ENCODE measurements at places on chromosomes 1 and 21.

- DNase-seq, result no peak
Observed at GRCh38 chr1:225979421-225979820, 19.7 kb downstream of the SDE2 start.

DNA sequence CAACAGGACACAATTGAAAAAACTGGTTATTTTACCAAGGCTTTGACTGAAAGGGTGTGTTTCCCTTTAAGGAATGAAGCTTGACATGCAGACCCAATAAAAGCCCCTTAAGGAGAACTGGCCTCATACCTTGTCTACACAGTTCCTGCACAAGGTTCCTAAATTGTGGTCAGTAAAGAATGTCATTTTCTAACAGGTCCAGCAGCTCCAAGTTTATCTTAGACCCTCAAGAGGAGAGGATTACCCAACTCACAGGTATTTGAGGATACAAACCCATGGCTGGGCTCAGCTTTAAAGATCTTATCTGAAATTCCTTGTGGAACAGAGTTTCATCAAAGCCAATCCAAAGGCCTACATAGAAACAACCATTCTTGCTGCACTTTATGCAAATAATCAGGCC, 31.4 kb upstream of the CBR3 start:
- DNase-seq, result no peak

GRCh38 chr1:19084206-19084738, 125.8 kb downstream of the UBR4 start:
- DNase-seq, result no peak

DNA sequence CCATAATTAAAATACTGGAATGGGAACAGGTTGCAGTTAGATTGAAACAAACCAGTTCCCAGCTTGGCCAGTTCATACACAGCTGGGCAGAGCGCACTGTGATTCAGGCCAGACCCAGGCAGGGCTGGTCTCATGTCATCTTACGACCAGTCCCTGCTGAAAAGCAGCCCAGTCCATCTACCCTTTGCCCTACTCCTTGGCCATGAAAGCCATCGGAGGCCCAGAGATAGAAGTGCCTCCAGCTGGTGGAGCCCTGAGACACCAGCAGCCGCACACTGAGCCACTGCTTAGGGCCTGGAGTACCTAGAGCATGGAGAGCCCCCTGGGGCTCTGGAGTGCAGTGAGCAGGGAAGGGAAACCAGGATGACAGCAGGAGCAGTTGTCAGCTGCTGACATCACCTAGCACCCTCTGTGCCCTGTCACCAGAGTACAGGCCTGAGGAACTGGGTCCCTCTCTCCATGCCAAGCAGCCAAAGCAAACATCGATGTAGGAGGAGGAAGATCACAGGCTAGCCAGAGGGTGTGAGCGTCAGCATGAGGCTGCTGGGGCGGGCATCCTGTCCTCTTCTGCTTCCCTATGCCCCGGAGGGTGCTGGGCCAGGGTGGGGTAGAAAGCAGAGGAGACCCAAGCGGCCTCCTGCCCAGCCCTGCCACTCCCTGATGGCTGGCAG, 34.2 kb upstream of the TMEM125 start:
- DNase-seq, result peak; percentile 93

DNA sequence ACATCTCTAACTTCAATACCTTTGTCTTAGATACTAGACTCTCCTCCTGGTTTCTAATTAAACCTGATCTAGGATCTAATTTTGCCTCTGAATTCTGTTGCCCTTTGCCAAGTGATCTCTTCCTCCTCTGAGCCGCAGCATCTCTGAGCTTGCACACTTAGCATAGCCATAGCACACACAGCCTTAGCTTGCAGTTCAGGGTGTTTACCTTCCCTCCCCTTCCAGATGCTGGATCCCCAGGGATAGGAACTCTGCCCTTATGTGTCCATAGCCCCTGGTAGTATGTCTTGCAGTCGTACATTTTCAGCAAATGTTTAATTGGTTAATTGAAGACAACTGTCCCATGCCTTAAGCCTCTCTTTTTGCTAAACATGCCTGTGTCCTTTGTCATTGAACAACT, 30.3 kb downstream of the SELL start:
- no peak for DNase-seq

DNA sequence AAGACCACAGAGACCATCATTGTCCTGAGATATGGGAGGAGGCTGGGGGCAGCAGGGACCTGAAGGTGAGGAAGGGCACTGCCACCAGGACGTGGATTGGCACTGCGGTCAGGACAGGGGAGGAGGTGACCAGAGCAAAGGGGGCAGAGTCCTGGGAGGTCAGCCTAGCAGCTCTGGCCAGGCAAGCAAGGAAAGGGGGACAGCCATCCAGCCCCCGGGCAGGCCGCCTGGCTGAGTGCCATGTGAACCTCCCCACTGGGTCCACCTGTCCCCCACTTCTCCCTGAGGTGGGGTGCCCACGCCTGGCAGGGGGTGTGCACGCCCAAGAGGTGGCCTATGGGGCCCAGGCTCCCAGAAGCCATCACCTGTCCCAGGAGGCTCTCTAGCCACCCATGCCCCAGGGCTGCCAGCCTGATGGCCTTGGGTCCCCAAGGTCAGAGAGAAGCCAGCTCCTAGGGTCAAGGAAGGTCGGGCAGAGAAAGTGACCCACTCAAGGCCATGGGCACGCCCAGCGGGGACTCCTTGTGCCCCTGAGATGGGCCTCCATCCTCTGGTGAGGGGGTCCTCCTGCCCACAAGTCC, 17.6 kb upstream of the PTTG1IP start:
- no peak for DNase-seq

DNA sequence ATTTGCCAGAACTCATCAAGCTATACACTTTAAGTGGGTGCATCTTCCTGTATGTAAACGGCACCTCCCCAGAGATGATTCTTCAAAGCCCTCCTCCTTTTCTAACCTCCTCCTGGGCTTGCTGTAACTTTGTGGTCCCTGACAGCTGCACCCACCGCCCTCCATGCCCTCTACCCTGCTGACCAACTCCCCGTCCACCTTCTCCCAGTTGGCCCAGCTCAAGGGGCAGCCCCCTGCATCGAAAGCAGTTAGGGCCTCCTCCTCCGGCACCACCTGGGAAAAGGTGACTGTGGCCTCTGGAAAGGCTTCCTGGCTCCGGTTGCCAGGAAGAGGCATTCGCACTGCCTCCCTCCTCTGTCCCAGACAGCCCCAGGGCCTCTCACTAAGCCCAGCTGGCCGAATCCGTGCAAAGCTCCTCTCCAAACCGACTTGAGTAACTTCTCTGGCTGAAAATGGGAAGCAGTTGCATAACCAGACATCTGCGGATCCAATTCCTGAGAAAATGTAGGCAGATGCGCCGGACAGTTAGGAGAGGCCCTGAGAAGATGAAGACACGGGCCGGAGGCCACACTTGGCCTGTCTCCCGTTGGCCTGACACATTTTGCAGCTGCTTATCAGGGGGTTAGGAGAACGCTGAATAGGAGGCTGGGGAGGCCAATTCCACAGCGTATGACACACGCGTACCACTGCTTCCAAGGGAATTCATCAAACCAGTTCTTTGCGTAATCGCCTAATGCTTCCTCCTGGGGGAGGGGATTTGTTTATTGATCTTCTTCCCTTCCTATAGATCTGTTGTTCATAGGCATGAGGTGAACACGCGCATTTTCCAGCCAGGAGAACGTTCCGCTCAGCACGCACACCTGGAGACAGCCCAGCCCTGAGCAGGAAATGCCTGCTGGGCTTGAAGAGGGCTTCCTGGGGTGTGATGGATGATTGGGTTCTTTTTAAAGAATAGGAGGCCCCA, 48.7 kb upstream of the COL6A2 start:
- DNase-seq, result no peak

- no peak for DNase-seq
Observed at GRCh38 chr21:35338881-35339632, 290.0 kb upstream of the RUNX1 start.

DNA sequence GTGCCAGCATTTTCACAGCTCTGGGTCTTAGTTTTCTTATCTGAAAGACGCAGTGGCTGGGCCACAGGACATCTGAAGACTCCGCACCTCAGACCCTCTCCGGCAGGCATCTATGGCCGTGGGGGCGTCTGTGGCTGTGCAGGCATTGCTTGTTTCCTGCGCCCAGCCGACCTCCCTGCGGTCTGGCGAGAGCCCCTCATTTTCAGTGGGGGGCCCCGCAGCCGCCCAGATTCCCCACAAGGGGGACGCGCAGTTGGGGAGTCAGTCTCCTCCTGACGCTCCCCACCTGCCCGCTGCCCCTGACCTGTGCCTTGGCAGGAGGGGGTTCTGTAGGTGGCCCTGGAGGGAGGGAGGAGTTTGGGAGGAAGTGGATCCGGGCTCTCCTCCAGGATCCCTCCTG, 3.5 kb upstream of the TFF1 start:
- DNase-seq, result no peak

- DNase-seq, result no peak
Observed at GRCh38 chr1:226691247-226691646, 47.8 kb downstream of the ITPKB start.

GRCh38 chr1:58922302-58923089, 138.6 kb upstream of the JUN start:
- DNase-seq, result no peak

GRCh38 chr1:30768159-30768829, 10.7 kb upstream of the LAPTM5 start:
- DNase-seq, result no peak

- no peak for DNase-seq
Observed at GRCh38 chr1:3093898-3094626, 25.1 kb downstream of the PRDM16 start.

DNA sequence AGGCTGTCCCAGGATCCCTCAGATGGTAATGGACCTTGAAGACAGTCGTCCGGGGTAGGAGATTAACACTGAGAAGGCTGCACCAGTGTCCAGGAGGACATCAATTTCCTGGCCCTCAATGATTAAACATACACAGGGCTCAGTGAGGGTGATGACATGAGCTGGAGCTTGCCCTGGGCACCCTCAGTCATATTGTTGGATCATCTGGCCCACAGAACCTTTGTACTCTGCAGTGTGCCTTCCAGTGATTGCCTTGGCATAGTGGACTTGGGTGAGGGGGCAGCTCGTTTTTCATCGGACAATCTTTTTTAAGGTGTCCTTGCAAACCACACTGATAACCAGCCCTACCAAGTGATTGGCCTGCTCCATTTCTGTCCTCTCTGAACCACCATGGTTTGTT, 111.1 kb upstream of the SGIP1 start:
- no peak for DNase-seq

- no peak for DNase-seq
Observed at GRCh38 chr1:175267716-175268416, 75.3 kb upstream of the KIAA0040 start.

GRCh38 chr1:63991685-63992084, 211.7 kb upstream of the UBE2U start:
- no peak for DNase-seq

DNA sequence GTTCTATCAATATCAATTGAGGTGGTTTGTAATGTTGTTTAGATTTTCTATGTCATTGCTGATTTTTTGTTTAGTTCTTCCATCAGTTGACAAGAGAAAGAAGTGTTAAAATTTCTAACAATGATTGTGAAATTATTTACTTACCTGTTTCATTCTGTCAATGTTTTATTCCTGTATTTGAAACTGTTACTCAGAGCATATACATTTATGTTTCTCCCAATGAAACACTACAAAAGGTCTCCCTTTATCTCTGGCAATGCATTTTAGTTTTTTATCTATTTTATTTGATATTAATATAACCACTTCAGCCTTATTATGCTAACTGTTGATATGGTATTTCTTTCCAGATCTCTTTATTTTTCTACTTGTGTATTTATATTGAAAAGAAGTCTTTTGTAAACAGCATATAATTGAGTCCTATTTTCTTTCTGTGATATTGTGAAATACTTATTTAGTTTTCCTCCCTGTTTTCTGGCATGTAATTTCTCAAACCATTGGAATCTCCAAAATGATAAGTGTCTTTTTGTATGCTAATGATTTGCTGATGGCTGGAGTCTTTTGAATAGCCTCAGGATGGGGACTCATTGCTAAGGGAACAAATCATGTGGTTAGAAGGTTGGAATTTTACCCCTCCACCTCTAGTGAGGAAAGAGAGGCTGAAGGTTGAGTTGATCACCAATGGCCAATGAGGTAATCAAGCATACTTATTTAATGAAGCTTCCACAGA, 122.0 kb downstream of the ADSS2 start:
- no peak for DNase-seq

DNA sequence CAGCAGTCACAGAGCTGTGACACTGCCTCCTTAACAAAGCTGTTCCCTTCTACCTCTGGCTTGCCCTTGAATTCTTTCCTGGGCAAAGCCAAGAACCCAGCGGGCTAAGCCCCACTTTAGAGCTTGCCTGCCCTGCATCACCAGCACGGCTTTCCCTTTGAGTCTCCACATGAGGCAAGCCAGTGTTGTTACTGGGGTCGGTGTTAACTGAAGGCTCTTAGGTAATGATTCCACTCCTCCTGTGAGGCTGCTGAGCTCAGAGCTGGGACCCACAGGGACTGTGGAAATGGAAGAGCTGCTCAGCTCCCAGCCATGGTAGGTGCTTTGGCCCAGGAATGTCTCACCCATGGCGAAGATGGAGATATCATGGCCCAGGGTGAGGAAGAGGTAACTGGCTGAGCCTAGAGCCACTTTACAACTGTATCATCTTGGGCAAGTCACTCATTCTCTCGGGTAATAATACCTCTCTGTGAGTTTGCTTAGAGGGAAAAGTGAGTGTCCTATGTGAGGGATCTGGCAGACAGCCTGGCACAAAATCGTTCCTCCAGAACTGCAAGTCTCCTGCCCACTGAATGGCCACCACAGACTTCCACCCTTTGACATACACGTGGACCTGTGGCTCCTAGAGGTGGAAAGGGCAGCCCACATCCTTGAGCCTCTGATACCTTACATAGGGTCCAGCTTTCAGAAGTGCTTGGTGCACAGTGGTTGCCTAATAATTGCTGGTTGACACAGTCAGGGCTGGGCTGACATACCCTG, 654.1 kb downstream of the PTPRU start:
- DNase-seq, result no peak

- DNase-seq, result no peak
Observed at GRCh38 chr1:182587666-182588499, 1.2 kb downstream of the RNASEL start.

GRCh38 chr1:210715072-210715471, 386.4 kb downstream of the HHAT start:
- no peak for DNase-seq

GRCh38 chr1:41239988-41240610, 2.0 kb downstream of the SCMH1 start:
- peak; percentile 47 for DNase-seq

- DNase-seq, result no peak
Observed at GRCh38 chr1:184910691-184911091, 63.6 kb downstream of the NIBAN1 start.

GRCh38 chr1:24175033-24175755, 11.9 kb downstream of the IFNLR1 start:
- DNase-seq, result no peak

GRCh38 chr1:209882942-209883340, 55.1 kb upstream of the SYT14 start:
- DNase-seq, result no peak

GRCh38 chr1:198494139-198494538, 46.3 kb downstream of the ATP6V1G3 start:
- no peak for DNase-seq

- peak; percentile 29 for DNase-seq
Observed at GRCh38 chr1:235642943-235643371, 6.6 kb downstream of the GNG4 start.

DNA sequence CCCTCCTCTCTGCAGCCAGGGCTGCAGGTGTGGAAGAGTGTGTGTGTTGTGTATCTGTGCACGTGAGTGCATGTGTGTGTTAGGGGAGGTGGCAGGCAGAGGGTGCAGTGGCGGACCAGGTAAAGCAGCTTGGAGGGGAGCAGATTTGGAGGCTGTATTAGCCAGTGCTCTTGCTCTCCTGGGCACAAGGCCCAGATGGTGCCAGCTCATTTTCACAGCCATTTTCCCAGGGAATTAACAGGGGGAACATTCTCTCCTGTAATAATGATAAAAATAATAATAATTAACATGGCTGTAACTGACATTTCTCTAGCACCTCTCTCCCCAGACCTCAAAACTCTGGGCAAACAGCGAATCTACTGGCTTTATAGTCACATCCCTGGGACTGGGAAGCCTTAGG, 43.6 kb downstream of the LRRN2 start:
- DNase-seq, result no peak

Measured in NCI-H510A treated with DMSO at 0.1 percent for 48 hours (cell line).